ENCODE measurements at places on chromosomes 16 and 17. TPM values are rescaled to one million over a fixed set of nuclear protein-coding genes. Genes with fewer than 3 reads are reported as not detected.

The TERB1 gene
- 0.79 TPM for total RNA-seq

The TSPAN10 gene
- 3.9 TPM for total RNA-seq

The TP53TG3 gene
- total RNA-seq: not detected

The RDM1 gene
- total RNA-seq: under 0.01 TPM

The LGALS9B gene
- total RNA-seq: not detected

The TBC1D3C gene
- total RNA-seq: not detected

The PRR11 gene
- 3.1 TPM for total RNA-seq

The ZNF597 gene
- 2.3 TPM for total RNA-seq

The ATAD5 gene
- 2.7 TPM for total RNA-seq

The CD7 gene
- not detected for total RNA-seq

The AKTIP gene
- 87.2 TPM for total RNA-seq

The LAT gene
- 0.79 TPM for total RNA-seq

The SMARCE1 gene
- total RNA-seq: 94.0 TPM

The SHCBP1 gene
- 5.3 TPM for total RNA-seq

The GFAP gene
- 0.11 TPM for total RNA-seq

Measured in placental epithelial cell (primary cell).